GM23248 (cell line): ENCODE measurements at places on chromosomes 12 and 14.

DNA sequence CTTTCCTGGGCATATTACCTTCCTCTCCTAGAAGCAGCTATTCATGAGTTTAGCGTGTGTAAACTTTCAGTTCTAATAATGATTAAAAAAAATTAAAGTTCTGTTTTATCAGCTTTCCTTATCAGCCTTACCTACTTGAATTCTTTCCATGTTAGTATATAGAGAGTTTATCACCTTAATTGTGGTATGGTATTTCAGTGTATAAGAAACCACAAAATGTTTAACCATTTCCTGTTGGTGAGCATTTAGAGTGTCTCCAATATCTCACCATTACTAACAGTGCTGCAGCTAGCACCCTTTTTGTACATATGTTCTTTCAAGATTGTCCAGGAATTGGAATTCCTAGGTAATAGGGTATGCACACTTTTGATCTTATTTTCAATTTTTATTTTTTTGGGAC, 89.5 kb downstream of the FBXO33 start:
- no peak for DNase-seq
- H3K27me3 ChIP-seq, result no peaks in the 10 kb centered on the region
- no peak overlapping the region for H3K4me3 ChIP-seq
- H3K36me3 ChIP-seq, result peaks cover 15% of the 10 kb centered on the region
- no peaks in the 10 kb centered on the region for H3K4me1 ChIP-seq

GRCh38 chr14:54564071-54564867, 2.7 kb upstream of the SAMD4A start:
- no peaks in the 10 kb centered on the region for H3K36me3 ChIP-seq
- DNase-seq, result peak; percentile 62
- peaks cover 36% of the 10 kb centered on the region for H3K4me1 ChIP-seq
- H3K27me3 ChIP-seq, result no peaks in the 10 kb centered on the region
- peak overlapping the region; percentile 92 for H3K4me3 ChIP-seq

GRCh38 chr14:24078146-24078545, 6.8 kb downstream of the CPNE6 start:
- H3K27me3 ChIP-seq, result peaks cover 12% of the 10 kb centered on the region; the same call in 1 of the 2 replicates
- H3K36me3 ChIP-seq, result no peaks in the 10 kb centered on the region
- no peak for DNase-seq
- H3K27ac ChIP-seq, result no peak overlapping the region
- H3K4me1 ChIP-seq, result no peaks in the 10 kb centered on the region

DNA sequence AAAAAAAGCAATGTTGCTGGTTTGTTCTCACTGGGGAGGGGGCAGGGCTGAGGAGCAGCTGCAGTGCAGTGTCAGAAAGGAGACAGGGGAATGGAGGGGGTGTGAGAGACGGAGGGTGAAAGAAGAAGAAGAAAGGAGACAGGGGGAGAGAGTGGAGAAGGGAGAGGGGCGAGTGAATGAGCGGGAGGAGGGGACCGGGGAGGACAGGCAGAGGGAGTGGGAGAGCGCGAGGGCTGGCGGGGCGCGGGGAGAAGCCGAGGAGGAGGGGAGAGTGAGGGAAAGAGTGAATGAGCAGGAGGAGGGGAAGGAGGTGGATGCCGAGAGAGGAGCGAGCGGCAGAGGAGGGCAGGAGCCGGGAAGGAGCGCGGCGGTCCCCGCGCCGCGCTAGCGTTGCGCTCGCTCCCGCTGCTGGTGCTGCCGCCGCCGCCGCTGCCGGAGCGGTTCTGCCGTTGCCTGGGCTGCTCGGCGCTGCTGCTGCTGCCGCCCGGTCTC, at the start of gene NOVA1:
NOVA1 (minus strand) TSS at position 445 of the 492 bp plus-strand sequence. CDS start 597 bp downstream, outside the sequence.
- H3K4me3 ChIP-seq, result peak within 1 kb of the TSS; percentile 82
- no peaks in the 10 kb centered on the region for H3K36me3 ChIP-seq
- no peaks in the 10 kb centered on the region; the same call in 1 of the 2 replicates for H3K4me1 ChIP-seq
- DNase-seq, result peak; percentile 77

GRCh38 chr14:59182641-59183040, 5.8 kb upstream of the DAAM1 start:
- H3K4me3 ChIP-seq, result no peak overlapping the region
- 0 out of 2 replicates have a peak, but pooled peaks cover 12% of the 10 kb centered on the region for H3K4me1 ChIP-seq
- no peak for DNase-seq
- H3K27ac ChIP-seq, result no peak overlapping the region
- H3K27me3 ChIP-seq, result no peaks in the 10 kb centered on the region

DNA sequence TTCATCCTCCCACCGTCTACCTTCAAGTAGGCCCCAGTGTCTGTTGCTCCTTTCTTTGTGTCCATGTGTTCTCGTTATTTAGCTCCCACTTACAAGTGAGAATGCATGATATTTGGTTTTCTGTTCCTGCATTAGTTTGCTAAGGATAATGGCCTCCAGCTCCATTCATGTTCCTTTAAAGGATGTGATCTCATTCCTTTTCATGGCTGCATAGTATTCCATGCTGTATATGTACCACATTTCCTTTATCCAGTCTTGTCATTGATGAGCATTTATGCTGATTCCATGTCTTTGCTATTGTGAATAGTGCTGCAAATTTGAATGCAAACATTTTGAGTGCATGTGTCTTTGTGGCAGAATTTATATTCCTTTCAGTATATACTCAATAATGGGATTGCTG, 259.6 kb upstream of the PELI2 start:
- H3K4me1 ChIP-seq, result no peaks in the 10 kb centered on the region
- H3K36me3 ChIP-seq, result no peaks in the 10 kb centered on the region
- no peaks in the 10 kb centered on the region for H3K27me3 ChIP-seq
- no peak for DNase-seq

DNA sequence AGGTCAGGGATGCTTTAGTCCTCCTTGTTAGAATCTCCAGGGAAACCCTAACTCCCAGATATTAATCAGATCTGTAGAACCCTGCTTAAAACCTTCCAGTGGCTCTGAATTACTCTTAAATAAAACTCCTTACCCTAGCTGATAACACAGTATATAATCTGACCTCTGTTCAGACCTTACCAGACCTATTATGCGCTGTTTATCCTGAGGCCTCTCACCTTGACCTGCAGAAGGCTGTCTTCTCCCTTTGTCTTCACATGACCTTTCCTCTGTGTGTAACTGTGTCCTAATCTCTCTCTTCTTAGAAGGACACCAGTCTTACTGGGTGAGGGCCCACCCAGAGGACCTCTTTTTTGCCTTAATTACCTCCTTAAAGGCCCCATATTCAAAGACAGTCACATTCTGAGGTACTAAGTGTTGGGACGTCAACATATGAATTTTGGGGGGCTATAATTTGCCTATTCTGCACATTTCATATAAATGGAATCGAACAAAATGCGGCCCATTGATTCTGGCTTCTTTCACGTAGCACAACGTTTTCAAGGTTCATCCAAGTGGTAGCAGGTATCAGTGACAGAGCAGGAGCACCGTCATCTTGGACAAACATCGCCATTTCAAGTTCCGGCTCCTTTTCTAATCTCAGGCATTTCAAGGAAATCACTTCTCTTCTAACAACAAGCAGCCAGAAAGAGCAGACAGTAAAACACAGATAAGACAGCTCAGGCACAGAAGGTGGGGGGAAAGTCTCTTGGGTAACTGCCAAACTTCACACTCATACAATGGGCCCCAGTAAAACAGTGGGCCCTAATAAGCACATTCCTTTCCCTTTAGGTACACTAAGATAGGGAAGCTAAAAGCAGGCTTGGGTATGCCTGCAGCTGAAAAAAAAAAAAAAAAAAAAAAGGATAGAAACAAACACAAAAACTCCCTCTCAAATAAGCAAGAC, 200.2 kb upstream of the NUDT4 start:
- H3K4me1 ChIP-seq, result peaks cover 47% of the 10 kb centered on the region
- H3K36me3 ChIP-seq, result no peaks in the 10 kb centered on the region
- H3K27me3 ChIP-seq, result no peaks in the 10 kb centered on the region
- no peak overlapping the region for H3K27ac ChIP-seq
- peak; percentile 5 for DNase-seq
- no peak overlapping the region for H3K4me3 ChIP-seq

- H3K4me1 ChIP-seq, result peaks cover 7% of the 10 kb centered on the region; the same call in 1 of the 2 replicates
- H3K36me3 ChIP-seq, result no peaks in the 10 kb centered on the region
- H3K27ac ChIP-seq, result no peak overlapping the region
- H3K4me3 ChIP-seq, result no peak overlapping the region
- DNase-seq, result no peak
- no peaks in the 10 kb centered on the region; the same call in 1 of the 2 replicates for H3K27me3 ChIP-seq
These were observed 38.5 kb downstream of the OAS2 start for GRCh38 chr12:113016796-113017195.

DNA sequence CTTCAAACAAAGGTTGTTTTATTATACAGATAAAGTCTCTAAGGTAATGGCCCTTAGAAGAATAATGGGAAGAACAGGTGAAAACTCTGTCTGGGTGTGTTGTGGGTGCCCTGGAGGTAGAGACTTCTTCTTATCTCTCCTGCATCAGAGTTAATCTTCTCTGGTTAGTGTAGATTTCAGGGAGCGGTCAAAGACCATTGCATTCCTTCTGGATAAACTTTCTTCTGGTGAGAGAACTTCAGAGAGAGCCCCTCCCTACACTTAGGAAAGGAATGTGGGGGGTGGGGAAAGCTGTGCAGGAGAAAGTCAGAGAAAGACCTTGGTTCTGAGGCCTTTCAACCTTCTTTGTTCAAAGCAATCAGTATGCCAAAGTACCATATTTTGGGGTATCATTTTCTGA, 658.5 kb downstream of the DIO2 start:
- H3K27me3 ChIP-seq, result no peaks in the 10 kb centered on the region
- H3K4me3 ChIP-seq, result no peak overlapping the region
- no peaks in the 10 kb centered on the region for H3K4me1 ChIP-seq

DNA sequence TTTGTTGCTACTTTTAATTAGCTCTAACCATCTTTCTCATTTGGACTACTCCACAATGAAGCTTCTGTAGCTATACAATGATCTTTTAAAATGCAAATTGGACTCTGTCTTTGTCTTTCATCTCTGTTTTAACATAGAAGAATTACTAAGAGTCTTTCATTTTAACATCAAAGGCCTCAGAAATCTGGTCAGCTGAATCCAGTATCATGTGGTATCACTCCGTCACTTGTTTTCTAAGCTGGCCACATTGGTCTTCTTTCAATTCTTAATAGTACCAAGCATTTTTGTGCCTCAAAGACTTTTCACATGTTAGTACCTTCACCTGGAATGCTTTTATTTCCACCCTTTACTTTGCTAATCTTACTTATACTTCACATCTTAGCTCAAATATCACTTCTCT, 95.5 kb upstream of the SLC16A7 start:
- no peaks in the 10 kb centered on the region for H3K27me3 ChIP-seq
- DNase-seq, result no peak
- H3K4me1 ChIP-seq, result no peaks in the 10 kb centered on the region
- no peaks in the 10 kb centered on the region for H3K36me3 ChIP-seq
- H3K4me3 ChIP-seq, result no peak overlapping the region
- no peak overlapping the region for H3K27ac ChIP-seq

DNA sequence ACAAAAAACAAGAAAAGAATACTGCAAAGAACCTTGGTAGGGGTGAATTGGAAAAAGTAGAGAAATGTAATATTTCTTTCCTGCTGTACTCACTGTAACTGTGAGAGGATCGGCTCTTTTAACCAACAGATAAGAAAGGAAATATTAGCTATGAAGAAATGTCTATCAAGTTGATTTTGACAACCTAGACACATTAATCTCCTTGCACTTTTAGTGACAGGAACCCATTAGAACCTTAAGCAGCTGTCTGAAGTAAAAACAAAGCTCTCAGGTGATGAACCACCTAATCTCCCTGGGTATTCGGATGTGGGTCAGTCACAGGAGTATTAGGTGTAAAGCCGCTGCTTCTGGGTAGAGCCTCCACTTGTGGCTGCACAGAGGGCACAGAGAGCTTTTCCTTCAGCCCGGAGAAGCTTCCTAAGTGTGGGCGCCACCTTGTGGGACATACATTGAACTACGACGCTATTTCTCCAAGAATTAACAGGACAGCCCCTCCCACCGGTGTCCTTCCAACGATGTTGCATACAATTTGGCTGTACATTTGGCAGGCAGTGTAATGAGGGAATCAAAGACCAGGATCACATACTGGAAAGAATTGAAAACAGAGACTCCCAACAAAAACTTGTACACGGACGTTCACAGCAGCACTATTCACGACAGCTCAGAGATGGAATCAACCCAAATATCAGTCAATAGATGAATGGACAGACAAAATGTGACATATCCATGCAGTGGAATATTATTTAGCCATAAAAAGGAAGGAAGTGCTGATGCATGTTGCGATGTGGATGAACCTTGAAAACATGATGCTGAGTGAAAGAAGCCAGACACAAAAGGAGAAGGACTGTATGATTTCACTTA, 28.9 kb upstream of the MAPKAPK5 start:
- DNase-seq, result peak; percentile 93
- H3K4me3 ChIP-seq, result no peak overlapping the region
- H3K36me3 ChIP-seq, result no peaks in the 10 kb centered on the region
- 0 out of 2 replicates have a peak, but pooled peaks cover 12% of the 10 kb centered on the region for H3K27me3 ChIP-seq

DNA sequence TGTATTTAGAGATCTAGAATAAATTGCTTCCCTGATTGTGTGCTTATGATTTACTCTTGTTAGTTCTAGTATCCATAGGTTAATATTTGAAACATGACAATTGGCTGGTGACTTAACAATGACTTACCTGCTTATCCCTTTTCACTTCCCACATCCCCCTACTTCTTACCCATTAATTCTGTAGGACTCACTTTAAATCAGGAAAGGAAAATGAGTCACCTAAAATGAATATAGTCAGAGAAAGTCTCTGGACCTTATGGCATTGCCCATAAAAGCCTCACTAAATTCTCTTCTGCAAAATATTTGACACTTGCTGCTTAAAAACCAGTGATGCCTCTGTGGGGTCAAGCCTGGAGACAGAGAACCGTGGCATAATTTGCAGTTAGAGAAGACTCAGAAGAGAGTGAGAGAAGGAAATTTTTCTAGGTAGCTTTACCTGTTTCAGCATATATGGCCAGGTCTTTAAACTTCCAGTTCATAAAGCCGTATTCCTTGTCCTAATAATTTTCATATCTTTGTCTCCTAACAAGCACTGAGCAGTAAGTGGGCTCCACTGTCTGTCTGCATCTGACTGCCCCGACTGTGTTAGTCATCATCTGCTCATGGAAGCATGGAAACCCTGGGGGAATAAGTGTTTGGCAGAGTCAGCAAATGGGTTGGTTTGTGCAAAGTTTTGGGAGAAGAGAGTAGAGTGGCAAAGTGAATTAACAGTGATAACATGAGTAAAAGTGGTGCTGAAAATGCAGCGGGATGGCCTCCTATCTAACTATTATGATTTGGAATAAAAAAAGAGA, 294.4 kb downstream of the AKAP6 start:
- H3K27me3 ChIP-seq, result no peaks in the 10 kb centered on the region
- H3K4me1 ChIP-seq, result peaks cover 36% of the 10 kb centered on the region
- H3K36me3 ChIP-seq, result no peaks in the 10 kb centered on the region
- no peak overlapping the region for H3K4me3 ChIP-seq
- peak; percentile 72 for DNase-seq

GRCh38 chr12:120631097-120631496, 9.3 kb upstream of the CABP1 start:
- no peak overlapping the region for H3K4me3 ChIP-seq
- H3K4me1 ChIP-seq, result no peaks in the 10 kb centered on the region
- no peaks in the 10 kb centered on the region for H3K36me3 ChIP-seq

- H3K27ac ChIP-seq, result no peak overlapping the region
- H3K4me3 ChIP-seq, result no peak overlapping the region
- no peaks in the 10 kb centered on the region for H3K36me3 ChIP-seq
- DNase-seq, result peak; percentile 54
- H3K27me3 ChIP-seq, result no peaks in the 10 kb centered on the region
These were observed 59.5 kb upstream of the FUT8 start for GRCh38 chr14:65352964-65353530.

- DNase-seq, result no peak
- no peak overlapping the region for H3K4me3 ChIP-seq
- no peaks in the 10 kb centered on the region for H3K27me3 ChIP-seq
- H3K27ac ChIP-seq, result no peak overlapping the region
- H3K36me3 ChIP-seq, result no peaks in the 10 kb centered on the region
These were observed 48.3 kb downstream of the EML1 start for GRCh38 chr14:99841436-99842071.

- H3K4me1 ChIP-seq, result no peaks in the 10 kb centered on the region
- DNase-seq, result no peak
- no peak overlapping the region for H3K27ac ChIP-seq
- no peaks in the 10 kb centered on the region for H3K36me3 ChIP-seq
- no peak overlapping the region for H3K4me3 ChIP-seq
These were observed 10.5 kb downstream of the CACNA2D4 start for GRCh38 chr12:1907652-1908611.
